ENCODE measurements at places on chromosomes 6 and 20.

DNA sequence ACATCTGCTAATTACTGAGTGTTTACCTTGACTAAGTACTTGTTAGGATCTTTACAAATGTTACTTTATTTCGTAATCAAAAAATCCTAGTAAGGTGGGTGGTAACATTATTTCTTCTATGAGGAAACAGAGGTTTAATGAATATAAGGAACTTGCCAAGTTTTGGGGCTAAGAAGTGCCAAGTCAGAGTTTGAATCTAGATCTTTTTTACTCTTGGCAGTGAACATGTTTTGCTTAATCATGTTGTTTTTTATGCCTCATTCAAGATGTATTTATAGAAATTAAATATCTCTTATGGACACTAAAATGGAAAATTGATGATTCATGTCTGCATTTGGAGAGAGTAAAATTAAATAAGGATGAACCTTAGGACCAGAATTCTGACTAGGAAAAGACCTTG lies 393.7 kb downstream of the UTRN start:
- DNase-seq, result no peak

GRCh38 chr6:117504478-117505144 lies 22.1 kb downstream of the DCBLD1 start:
- DNase-seq, result no peak

- DNase-seq, result no peak
Observed at GRCh38 chr6:159529934-159530333, 163.1 kb downstream of the SOD2 start.

- DNase-seq, result no peak
Observed at GRCh38 chr20:15848995-15849610, 724.1 kb downstream of the KIF16B start.

DNA sequence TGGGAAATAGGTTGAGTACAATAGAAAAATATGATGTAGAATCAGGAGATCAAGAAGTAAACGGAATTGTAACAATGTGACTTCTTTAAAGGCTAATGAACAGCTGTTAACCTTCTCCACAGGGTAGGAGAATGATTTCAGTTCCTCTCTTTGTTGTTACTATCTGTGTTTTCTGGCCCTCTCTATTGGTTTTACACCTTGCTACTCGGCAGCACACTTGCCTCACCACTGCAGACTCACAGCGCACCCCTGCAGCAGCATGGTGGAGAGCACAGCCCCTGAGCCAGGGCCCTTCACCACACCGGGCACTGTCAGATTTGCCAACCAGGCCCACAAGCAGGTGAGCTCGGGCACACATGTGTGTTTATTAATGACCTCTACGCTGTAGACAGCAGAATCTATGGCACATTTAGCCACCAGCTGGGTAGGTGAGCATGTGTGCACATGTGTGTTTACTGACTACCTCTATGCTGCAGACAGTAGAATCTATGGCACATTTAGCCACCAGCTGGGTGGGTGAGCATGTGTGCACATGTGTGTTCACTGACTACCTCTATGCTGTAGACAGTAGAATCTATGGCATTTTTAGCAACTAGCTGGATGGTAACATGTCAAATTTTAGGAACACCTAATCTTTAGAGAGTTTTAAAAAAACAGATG lies 16.8 kb downstream of the SFT2D1 start:
- no peak for DNase-seq

DNA sequence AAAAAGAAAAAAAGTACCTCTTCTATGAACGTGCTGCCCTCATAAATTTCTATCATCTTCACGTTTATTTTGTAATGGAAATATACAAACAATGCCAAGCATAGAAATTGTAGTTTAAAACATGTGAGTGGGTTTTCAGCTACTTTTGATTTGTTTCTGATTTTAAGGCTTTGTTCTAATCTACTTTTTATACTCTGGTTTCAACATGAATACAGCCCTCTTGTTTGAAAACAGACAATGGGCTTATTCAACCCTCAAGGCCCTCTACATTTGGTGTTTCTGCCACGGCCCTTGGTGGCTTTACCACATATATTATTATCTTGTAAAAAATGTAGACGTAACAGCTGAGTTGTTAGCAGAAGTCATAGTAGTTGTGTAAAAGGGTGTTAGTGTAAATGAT lies 153.9 kb downstream of the SOX4 start:
- no peak for DNase-seq

DNA sequence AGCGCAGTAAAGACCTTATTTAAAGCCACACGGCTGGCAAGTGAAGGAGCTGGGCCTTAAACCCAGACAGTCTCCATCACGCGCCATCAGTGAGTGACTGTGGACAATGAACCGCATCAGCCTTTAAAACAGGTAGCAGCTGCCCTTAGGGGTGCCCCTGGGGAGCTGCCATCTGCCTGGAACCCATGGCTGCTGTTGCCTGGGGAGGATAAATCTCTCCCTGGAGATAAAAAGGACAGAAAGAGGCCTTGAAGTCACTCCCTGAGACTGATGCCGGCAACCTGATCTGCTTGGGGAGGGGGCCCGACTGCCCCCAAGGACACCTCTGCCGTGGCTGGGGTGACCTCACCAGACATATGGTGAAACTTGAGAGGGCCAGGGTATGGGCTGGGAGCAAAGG lies 73.5 kb downstream of the PREX1 start:
- no peak for DNase-seq

DNA sequence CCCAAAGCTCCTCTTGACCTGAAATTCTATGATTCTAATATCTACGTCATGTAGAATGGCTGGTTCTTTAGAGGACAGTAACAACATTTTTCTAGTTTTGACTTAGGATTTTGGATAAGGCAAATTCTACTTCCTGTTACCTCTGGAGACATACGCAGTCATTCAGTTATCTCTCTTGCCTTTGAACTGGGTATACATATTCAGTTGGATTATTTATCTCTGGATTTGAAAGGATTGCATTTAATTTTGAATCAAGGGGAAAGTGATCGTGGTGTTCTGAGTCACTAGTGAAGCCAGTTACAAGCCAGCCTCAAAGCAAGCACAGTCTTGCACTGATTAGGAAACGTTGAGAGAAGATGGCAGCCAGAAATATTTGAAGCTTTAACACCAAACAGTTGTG lies 35.3 kb upstream of the BCAS1 start:
- no peak for DNase-seq

DNA sequence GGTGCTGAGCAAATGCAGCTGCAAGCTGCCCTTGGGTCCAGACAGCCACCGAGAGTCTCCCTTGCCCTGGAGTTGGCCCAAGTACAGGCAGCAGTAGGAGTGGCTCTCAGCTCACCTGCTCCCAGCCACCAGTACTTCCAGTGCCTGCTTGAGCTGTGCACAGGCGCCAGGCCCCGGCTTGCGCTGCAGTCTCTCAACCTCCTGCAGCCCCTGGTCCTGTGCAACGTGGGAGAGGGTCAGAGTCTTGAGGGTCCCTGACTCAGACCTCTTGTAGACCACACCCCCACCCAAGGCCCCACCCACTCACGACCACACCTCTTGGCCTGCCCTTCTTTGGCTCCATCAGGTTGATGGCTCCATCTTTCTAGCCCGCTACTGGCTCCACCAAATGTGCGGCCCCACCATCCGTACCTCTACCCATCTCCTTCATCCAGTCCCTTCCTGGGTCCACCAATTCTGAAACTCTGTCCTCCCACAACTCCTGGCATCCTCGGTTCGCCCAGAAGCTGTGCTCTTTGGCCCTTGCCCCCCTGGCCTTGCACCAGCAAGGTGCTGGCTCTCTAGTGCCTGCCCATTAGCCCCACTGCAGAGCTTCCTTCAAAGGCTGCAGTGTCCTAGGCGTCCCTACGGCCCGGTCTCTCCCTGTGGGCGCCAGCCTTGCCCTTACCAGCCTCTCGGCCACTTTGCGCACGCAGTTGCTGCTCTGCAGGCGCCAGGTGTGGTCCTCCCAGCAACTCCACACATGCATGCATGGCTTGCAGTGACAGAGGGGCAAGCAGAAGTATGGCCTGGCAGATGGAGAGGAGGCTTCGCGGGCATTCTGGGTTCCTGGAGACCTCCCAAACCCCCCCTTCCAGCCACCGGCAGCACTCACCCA lies 16.5 kb upstream of the SPAG4 start:
- no peak for DNase-seq

- no peak for DNase-seq
Observed at GRCh38 chr6:144302701-144303372, 17.7 kb downstream of the UTRN start.

GRCh38 chr20:3744806-3745685 lies 12.6 kb downstream of the HSPA12B start:
- peak; percentile 83 for DNase-seq

GRCh38 chr20:15889514-15890256 lies 683.6 kb downstream of the KIF16B start:
- DNase-seq, result no peak

GRCh38 chr6:89970609-89971337 lies 76.5 kb downstream of the GJA10 start:
- DNase-seq, result peak; percentile 30

DNA sequence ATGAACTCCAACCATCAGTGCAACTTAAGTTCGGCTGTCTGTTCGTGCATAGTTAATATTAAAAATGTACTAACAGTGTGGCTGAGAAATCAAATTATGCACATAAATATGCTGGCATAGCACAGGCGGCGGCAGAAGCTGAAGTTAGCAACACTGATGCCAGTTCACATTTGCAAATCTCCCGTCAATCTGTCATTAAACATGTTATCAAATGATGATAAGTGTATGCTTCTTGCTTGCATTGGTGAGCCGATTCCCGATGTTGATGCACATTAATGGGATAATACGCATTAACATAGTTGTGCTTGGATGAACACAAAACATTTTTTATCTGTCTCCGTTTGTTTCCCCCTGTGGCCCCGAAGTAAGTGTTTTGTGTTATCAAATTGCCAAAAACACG lies 309.4 kb downstream of the ZNF217 start:
- no peak for DNase-seq

DNA sequence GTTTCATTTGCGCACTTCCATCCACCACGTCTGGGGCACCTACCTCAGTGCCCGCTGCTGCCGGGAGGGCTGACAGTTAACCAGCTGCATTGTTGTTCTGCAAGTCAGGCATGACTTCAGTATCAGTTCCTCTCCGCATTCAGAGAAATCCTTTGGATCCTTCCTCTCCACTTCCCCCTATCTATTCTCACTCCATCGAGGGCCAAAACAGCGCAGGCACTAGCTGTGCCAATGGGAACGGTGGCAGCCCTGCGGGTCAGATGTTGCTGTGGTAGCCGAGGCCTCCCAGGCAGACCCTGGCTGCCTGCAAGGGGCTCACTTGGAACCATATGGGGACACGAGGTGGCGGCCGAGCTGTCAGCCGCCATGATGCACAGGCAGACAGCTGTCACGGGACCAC lies 64.2 kb upstream of the INSM1 start:
- DNase-seq, result no peak

DNA sequence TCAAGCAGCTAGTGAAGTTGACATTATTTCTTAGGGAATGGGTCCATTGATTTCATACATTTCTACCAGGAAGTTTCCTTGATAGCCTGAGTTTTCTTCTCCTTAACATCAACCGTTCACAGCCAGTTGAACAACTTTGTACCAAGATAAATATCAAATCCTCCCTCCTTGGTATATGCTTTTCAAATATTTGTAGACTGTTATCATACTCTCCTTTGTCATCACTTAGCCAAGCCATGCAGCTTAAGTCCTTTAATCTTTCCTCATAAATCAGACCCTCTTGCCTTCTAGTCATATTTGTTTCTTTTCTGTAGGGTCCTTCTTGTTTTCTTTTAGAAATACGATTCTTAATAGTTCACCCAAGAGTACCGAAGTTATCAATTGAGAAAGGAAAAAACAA lies 25.6 kb downstream of the RFX6 start:
- DNase-seq, result no peak

DNA sequence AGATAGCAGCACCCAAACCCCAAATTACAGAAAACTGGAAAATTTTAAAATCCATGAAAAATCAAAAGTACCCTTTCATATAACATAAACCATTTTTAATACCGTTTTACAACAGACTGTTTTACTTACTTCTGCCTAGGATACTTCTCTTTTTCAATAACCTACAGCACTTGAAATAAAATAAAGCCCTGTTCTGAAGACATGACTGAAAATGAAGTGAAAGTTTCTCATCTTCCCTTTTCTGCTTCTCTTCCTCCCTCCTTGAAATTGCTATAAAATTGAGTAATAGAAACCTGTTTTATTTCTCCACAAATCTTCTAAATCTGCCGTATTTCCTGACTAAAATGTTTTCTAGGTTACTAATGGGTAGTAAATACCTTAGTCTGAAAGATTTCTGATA lies 20.3 kb downstream of the MMS22L start:
- DNase-seq, result no peak

DNA sequence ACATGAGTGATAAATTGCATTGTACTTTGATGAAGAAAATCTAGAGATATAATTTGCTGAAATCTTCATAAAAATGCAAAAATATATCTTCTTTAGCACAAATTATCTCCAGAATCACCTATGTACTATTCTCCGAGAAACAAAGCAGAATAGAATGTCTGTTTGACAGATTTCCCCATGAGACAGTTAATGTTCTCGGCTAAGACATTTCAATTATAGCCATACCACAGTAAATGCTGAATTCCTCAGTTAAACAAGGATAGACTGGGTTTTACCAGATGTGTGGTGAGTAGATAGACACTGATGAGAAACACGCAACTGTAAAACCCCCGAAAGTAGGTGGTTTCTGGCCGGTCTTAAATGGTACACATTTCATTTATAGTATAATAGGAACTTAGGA lies 69.8 kb downstream of the SNAP25 start:
- no peak for DNase-seq

GRCh38 chr20:22546344-22546743 lies 38.0 kb downstream of the FOXA2 start:
- no peak for DNase-seq

DNA sequence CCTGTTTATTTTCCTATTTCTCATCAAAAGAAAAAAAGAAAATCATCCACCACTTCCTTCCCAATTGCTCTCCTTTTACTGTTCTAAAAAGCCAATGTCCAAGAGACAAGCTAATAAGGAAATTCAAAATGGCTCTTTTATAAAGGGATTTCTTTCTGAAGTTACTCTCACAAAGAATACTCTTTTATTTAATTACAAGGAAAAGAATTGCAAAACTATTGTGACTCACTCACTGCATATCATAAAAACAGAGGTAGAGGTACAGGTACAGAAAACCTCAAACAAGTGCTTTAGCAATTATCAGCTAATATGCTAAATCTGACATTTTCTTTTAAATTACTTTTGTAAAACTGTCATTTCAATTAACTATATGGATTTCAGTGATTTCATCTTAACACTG lies 18.1 kb downstream of the DEK start:
- DNase-seq, result no peak

- DNase-seq, result no peak
Observed at GRCh38 chr20:50281831-50282591, 91.4 kb downstream of the CEBPB start.

GRCh38 chr6:26484161-26484560 lies 15.9 kb upstream of the BTN1A1 start:
- no peak for DNase-seq

- no peak for DNase-seq
Observed at GRCh38 chr6:8325743-8326142, 109.6 kb downstream of the SLC35B3 start.

DNA sequence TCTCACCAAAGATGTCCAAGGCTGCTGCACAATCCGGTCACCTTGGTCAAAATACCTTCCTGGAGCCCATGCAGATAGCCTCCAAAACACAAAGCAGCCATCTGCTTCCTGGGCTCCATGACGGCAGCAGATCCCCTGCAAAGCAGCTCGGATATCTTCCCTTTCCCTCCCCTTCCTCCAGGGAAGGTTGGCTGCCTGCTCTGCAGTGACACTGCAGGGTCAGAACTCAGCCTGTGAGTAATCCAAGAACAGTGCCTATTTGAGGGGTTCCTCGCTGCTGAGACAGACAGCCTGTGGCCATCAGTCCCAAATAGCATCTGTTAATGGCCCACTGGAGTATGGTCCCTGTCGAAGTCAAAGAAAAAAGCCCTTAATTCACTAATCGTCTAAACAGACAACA lies 270.8 kb downstream of the PREX1 start:
- DNase-seq, result no peak
